Activated effector memory CD4-positive, alpha-beta T cell treated with Interleukin-2 at 50 U/mL for 16 hours (primary cell): ENCODE measurements at places on chromosomes 7 and 10.

GRCh38 chr10:23370106-23370505 is 25.5 kb upstream of the C10orf67 start:
- DNase-seq: no peak

GRCh38 chr7:147363101-147363500 is 1227.5 kb upstream of the C7orf33 start:
- DNase-seq: no peak

- no peak for DNase-seq
Observed at GRCh38 chr10:22148961-22149360, 68.9 kb downstream of the EBLN1 start.

- no peak for DNase-seq
Observed at GRCh38 chr7:997404-998395, 14.7 kb downstream of the CYP2W1 start.

- DNase-seq: no peak
Observed at GRCh38 chr10:21099291-21100062, 202.4 kb upstream of the NEBL start.

DNA sequence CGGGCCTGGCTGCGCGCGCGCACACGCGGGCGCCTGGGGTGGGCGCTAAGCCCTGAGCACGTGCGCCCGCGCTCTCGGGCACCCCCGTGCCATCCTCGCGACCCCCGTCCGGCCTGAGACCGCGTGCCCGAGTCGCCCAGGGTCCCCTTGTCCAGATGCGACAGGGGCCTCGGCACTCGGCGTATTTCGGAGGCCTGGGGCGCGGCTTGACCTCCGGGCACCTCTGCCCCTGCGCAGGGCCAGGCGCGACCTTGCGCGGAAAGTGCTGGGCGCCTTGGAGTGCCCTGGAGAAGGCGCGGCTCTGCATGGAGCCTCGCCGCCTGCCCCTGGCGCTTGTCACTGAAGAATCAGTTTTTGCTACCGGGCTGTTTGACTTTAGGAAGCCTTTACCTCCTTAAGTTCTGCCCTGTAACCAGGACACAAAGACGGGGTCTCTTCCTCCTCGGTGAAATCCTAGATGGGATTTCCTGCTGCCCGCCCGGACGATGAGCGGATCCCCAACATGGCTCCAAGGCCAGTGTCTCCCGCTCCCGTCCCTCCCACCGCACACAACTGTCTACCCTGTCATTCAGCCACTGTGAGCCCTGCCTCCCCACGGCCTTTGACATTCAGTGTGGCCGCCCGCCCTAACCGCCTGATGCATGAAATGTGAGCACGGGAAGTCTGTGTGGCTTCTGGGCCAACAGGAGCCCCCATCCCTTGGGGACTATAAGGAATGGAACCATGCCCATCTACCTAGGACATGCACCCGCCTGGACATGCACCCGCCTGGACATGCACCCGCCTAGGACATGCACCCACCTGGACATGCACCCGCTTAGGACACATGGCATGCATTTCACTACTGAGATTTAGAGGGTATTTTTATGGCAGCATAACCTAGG is 1.1 kb upstream of the STK32C start:
- no peak for DNase-seq

GRCh38 chr10:126463286-126463685 is 75.0 kb upstream of the ADAM12 start:
- DNase-seq: no peak

- DNase-seq: no peak
Observed at GRCh38 chr7:108167460-108167859, 37.3 kb upstream of the LAMB4 start.

- no peak for DNase-seq
Observed at GRCh38 chr10:31112961-31113360, 81.3 kb upstream of the ZNF438 start.

DNA sequence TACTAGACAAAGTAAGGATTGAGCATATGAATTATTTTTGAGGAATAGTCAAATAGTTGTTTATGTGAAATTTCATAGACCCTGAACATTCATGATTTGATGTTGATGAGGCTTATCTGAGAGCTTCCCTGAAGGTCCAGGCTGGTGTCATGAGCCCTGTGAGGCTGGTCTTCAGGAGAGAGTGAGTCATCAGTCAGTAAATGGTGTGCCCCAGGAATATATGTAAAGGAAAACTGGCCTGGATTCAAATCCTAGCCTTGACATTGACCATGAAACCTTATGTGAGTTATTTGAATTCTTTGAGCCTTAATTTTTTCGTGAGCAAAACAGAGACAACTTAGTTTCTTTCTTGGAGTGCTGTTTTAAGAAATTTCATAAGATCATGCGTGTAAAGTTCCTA is 6.2 kb downstream of the TMEM236 start:
- DNase-seq: no peak

DNA sequence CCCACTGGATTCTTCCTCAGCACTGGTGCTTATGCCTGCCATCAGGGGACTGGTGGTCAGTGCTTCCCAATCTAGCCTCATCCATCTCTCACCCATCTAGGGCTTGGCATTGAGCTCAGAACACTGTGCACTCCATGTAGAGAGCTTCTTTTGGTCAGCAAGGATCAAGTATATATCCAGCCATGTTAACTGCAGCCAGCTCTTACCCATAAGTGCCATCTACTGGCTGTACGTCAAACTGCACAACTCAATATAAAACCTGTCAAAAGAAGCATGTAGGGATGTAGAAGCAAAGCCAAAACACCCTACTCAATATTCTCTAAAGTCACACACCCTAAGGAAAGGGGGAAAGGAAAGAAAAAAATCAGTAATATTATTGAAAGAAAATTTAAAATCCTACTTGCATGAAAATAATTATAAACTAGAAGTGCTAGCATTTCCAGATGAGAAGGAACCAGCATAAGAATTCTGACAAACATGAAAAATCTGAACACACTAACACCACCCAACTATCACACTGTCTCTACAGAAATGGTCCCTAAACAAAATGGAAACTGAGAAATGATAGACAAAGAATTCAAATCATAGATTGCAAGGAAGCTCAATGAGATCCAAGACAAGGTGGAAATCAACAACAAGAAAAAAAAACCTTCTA is 531.1 kb upstream of the STEAP1 start:
- no peak for DNase-seq

DNA sequence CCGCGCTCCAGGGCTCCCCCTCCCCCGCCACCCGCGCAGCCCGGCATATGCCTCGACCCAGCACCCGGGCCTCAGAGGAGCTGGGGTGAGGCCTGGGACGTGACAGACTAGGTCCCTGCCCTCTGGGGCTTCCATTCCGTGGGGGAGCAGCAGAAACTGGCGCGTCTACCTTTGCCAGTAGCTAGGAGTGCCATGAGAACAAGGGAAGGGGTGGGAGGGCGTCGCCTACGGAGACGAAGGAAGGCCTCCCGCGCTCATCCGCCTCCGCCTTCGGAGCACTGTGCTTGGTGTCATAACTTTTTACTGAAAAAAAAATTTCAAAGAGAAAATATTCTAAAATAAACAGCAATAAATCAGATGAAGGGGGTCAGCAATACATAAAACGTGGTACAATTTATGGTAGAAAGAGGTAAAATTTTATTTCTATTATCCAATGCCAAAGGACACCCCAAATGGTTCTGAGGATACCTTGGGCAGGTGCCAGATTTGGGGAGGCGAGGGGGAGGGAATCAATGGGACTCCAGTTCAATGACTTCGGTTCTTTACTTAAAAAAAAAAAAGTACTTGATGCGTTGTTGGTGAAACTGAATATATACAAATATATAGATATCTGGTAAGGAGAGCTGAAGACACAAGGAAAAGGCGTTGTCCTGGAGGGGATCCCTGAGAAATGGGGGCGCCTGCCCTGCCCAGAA is 35.1 kb upstream of the GRID1 start:
- DNase-seq: no peak

- no peak for DNase-seq
Observed at GRCh38 chr10:51074238-51075028, at the start of gene PRKG1. PRKG1 (plus strand) TSS chr10:51074487.

DNA sequence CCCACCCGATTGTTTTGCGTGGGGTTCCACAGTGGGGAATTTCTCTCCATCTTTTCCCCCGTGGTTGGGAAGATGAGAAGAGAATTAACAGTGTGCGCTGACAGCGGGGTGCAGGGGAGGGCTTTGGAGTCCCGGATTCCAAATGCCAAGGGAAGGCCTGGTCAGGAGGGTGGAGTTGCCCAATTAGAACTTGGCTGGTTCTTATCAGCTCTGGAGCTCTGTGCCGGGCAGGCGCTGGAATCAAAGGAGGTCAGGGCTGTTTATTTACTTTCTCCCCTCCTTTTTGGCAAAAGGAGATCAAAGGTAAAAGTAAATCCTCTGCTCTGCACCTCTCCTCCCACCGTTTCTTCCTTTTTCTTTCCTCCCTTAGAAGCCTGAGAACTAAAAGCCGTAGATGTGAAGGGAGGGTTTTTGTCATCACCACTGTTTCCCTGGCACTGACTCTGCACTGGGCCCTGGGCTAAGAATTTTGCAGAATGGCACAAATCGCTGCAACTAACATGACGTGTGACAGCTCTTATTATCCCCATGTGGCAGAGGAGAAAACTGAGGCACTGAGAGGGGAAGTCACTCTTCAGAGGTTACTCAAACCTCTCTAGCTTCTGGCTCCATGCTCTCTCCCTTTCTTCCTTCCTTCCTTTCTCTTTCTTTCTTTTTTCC is 95.2 kb upstream of the ZNF716 start:
- no peak for DNase-seq

GRCh38 chr7:134619627-134620331 is 26.9 kb upstream of the BPGM start:
- no peak for DNase-seq

DNA sequence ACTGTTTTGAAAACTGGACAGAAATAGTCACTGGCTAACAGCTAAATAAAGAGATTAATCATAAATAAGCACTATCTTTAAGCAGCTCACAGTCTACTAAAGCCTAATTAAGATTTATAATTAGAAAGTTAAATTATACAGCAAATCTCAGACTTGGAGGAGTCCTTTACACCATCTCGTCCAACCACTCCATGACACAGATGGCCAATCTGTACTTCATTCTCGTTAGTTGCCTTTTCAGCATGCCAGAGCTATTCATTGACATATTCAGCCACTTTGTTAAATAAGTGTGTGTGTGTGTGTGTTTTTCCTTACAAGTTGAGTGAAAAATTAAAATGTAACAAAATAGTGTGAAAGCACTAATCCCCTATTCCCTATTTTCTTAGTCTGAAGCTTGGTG is 1066.7 kb downstream of the CNTNAP2 start:
- DNase-seq: no peak

DNA sequence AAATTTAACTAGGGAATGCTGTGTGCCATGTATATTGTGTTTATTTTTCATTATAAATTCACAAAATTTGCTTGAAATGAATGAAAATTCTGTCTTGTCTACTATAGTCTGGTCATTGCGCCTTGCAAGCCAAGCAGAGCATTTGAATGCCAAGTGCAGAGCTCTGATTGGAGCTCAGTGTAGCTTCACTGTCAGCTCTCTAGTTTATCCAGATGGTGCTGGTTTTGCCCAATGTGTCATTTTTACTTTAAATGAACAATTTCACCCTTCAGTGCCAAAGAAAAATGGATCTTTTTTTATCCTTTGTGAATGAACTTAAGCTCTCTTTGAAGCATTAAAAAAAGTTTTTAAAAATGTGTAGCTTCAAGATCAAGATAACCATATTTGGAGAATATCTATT is 225.6 kb upstream of the CACNA2D1 start:
- DNase-seq: no peak

GRCh38 chr10:100315615-100316014 is 14.4 kb downstream of the PKD2L1 start:
- no peak for DNase-seq

- no peak for DNase-seq
Observed at GRCh38 chr10:108608860-108609259, 1314.5 kb downstream of the XPNPEP1 start.

- DNase-seq: no peak
Observed at GRCh38 chr7:63112764-63113712, 885.6 kb upstream of the ZNF722 start.

DNA sequence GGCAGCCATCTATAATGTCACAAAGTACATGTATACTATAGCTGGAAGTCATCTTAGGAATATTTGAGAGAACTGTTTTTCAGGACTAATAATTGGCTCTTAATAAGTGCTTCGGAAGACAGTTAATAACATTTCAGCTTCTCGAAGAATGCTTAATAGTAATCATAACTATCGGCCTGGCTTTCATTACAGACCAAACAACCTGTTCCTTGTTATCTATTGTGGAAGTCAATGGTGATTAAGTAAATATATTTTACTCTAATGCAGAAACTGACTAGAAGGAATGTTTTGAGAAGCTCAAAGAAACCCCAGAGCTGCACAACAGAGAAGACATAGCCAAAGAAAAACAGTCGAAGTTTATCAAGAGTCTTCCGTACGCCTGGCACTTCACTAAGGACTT is 106.8 kb upstream of the FAM133B start:
- DNase-seq: no peak

- DNase-seq: no peak
Observed at GRCh38 chr10:102537948-102538347, 34.2 kb downstream of the SUFU start.

- DNase-seq: no peak
Observed at GRCh38 chr10:44467900-44468299, 83.0 kb upstream of the CXCL12 start.

GRCh38 chr7:159070431-159071148 is 74.1 kb downstream of the VIPR2 start:
- DNase-seq: no peak

DNA sequence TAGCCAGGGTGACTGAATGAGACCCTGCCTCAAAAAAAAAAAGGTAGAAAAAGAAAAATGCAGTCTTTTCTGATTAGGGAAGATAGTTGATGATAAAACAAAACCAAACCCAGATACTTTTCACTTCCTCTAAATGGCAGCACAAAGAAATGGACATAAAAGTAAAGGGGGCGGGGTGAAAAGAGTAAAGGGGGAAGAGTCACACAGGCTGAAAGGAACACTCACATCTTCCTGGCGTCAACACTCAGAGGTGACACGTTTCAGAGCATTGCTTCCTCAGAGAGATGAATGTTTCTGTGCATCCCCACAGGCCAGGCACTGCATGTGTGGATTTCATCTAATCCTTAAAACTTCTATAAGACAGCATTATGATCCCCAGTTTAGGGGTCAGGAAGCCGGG is 81.2 kb downstream of the HIPK2 start:
- DNase-seq: no peak

DNA sequence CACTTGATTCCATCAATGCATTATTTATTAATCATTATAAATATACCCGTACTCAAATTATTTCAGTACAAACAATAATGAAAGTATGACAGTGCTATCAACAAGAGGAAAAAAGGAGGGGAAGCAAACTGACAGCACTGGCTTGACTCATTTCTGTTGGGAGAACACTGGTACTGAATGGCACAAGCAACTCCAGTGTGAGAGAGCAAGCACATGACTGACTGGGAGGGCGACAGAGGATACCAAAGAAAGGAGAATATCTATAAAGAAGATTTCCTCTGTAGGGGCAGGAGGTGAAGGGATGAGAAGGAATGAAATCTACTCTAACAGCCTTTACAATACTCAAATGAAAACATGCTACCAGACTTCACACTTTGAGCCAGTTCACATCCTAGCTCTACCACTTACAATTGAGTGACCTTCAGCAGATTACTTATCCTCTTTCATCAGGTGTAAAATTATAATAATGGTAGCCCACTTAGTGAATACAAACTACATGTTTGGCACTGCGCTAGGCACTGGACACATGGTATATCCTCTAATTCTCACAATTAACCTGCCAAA is 1.5 kb downstream of the USP54 start:
- DNase-seq: no peak
